ENCODE measurements at places on chromosomes 13 and 19.

DNA sequence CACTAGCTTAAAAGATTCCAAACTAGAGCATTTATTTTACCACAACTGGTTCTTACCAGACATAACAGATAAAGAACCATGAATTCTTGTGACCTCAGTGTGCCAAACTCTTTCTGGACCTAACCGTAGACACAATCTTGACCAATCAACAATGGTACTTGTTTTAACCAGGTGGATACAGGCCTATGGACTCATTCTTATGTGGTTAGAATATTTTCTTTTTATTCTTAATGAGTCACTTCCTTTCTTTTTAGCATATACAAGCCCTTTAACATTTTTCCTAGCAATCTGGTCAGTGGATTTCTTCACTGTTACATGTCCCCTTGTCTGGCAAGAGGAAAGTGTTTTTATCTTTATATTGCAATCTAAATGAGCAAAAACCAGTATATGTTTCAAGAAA is 792.1 kb upstream of the SPRY2 start:
- no peak for DNase-seq

- no peak for DNase-seq
Observed at GRCh38 chr13:45519493-45519892, 54.8 kb downstream of the COG3 start.

- no peak for DNase-seq
Observed at GRCh38 chr13:108632649-108633167, 3.3 kb downstream of the MYO16 start.

- no peak for DNase-seq
Observed at GRCh38 chr19:44723299-44723951, 24.5 kb downstream of the CEACAM16 start.

DNA sequence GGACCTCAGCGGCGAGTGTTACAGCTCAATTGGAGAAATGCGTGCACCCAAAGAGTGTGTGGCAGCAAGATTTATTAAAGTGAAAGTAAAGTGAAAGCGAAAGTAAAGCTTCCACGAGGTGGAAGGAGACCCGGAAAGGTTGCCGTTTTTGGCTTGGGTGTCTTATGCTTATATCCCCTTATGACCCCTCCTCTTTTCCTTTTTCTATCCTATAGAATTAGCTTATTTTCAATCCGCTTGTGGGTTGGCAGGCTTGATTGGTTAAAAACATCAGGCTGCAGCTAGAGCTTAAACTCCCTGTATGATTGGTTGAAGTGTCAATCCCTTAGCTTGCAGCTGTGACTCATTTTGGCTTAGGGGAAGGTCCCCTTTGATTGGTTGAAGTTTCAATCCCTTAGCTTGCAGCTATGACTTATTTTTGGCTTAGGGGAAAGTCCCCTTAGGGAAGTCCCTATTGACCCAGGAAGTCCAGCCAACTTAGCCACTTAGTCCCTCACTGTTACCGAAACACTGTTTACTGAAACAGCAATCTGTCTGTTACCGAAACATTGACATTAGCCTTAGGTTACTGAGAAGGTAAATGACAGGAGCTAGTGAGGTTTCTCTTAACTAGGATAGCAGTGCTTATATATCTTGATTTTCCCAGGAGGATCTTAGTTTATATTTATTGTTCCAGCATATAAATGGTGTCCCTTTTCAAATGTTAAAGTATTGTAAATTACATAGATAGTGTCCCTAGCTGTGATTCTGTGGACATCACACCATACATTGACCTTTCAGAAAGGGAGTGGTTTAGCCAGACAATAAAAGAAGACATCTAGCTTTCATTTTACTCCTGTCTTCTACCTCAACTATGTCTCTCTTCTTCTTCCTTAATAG is 575.8 kb downstream of the DACH1 start:
- peak; percentile 2 for DNase-seq

DNA sequence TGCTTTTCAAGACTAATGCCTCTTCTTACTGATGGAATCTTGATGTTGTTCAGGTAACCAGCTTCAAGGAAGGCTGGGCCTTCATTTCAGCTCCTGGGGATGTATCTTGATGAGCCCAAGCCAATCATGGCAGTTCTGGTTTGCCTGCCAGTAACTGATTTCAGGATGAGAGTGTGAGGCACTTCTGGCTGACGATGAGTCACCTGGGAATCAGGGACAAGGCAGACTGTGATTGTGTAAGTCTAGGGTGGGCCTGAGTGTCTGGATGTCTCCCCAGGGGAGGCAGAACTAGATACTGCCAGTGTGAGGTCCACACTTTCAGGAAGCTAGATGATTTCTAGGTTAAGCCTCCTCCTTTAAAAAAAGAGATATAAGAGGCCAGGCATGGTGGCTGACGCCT is 77.3 kb upstream of the KL start:
- DNase-seq = peak; percentile 18

- no peak for DNase-seq
Observed at GRCh38 chr19:4257025-4257424, 10.1 kb downstream of the YJU2 start.

GRCh38 chr19:14732510-14732909 is 42.7 kb downstream of the ZNF333 start:
- DNase-seq = no peak

DNA sequence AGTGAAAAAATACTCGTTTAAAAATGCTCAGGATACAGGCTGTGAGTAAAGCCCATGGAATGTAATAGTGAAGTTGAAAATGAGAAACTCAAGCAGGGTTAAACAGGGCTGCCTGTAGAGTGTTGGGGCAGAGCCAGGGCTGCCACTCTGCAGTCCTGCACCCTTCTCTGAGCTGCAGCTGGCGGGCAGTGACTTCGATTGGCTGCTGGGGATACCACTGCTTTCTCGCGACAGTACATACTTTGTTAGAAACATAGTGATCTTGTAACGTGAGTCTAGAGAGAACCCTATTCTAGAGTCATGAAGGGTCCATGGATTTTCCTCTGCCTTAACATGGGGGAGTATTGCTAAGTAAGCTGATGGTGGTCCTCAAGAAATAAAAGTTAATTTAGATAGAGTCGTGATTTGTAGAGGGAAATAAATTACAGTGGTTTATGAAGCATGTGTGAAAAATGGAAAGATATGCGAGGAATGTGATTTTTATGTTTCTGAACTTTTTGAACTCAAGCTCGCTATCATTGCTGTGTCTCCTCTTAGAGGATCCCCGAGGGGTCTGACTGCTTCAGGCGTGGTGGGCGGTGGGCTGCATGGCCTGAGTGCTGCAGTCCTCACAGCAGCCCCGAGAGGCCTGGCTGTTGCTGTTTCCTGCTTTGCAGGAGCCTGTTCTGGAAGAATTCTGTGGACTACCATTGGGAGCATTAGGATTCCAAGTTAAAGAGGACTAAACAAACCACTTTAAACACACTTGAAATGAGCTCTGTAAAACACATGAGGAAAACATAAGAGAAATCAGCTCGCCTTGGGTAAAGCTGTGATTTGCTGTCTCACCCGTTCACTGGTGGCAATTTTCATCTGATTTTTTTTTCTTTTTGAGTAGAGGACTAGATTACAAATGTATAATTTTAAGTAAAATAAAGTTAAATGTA is 95.7 kb downstream of the ARHGEF7 start:
- DNase-seq = peak; percentile 91

GRCh38 chr13:45752510-45752909 is 50.4 kb downstream of the CBY2 start:
- no peak for DNase-seq

DNA sequence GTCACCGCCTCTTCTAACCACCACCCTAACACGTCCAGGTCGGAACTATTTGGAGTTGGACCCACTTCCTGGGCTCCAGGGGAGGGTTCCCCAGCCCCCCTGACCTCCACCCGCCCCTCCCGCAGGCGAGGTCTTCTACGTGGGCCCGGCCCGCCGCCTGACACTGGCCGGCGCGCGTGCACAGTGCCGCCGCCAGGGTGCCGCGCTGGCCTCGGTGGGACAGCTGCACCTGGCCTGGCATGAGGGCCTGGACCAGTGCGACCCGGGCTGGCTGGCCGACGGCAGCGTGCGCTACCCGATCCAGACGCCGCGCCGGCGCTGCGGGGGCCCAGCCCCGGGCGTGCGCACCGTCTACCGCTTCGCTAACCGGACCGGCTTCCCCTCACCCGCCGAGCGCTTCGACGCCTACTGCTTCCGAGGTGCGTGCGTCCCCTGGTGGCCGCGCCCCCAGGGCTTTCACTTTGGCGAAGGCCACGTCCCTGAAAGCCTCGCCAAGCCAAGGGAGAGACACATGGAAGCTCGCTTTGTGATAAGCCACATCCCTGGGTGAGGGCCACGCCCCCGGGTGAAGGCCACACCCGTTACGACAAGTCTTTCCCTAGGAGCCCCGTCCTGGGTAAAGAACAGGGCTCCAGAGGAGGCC is 13.2 kb downstream of the NCAN start:
- DNase-seq = peak; percentile 80

DNA sequence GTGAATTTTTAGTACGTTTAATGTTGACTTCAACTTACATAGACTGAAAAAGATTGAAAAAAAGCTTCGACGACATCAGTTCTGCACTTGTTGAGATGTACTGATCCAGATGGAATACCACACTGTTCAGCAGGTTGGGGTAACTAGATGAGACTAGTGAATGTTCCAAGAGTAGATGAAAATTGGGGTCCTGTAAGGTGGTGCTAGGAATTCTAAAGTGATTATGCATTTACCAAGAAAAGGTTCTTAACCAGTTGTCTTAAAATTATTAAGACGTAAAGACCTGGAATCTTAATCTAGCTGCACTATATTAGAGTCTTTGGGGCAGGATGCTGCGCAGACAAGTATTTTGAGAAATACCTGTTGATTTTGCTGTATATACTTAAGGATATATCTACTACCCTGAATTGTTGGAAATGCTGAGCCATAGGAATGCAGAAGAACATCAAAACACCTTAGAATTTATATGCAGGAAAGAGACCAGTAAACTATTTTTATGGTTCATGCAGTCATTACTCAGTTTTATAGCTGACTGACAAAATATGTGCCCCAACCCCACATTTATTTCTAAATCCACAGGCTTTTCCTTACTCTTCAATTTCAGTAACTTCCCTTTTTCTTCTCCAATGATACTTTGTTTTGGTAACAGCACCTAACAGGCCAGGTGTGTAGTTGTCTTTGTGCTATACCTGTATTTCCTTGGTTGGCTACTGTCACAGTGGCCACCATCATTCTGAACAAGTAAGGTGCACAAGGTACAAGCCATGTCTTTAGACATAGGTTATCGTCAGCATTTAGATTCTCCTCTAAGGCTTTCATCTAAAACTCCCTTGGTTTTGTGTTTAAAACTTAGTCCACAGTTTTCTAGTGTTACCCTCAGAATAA is 8.6 kb downstream of the MIR17HG start:
- DNase-seq = no peak

DNA sequence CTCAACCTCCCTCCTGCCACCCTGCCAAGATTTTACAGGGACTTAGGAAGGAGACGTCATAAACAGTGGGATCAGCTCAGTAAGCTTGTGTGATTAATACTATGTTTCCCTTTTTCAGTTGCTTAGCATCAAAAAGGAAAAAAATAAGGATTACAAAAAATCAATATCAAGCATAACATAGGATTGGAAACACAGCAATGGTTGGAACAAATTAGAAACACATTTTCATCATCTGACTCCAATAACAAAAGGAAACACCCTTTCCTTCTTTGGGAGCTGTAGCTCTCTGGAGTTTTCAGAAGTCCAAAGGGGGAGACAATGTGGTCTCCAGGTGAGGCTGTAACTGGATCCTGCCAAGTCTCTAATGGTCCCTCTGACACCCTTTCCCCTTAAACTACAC is 233.4 kb downstream of the B3GLCT start:
- peak; percentile 7 for DNase-seq

GRCh38 chr13:23852351-23852750 is 36.8 kb downstream of the MIPEP start:
- no peak for DNase-seq

GRCh38 chr19:48495396-48495795 is 16.2 kb downstream of the LMTK3 start:
- no peak for DNase-seq

DNA sequence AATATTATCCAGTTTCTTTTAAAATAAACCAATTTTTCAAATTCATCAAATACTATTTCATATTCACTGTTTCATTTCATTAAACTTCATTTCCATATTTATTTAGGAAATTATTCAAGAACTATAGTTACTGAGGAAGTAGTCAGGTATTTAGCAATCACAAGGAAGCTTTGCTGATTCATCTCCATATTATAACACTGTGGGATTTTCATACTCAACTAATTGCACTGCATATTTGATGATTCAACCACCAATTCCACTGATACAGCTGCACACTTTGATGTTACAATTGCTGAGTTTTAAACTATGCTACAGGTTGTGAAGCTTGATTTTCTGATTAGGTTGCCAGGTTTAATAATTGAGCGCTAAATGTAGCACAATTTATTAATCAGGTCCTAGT is 556.8 kb upstream of the SLITRK1 start:
- no peak for DNase-seq

- DNase-seq = no peak
Observed at GRCh38 chr13:41122838-41123237, 9.8 kb downstream of the KBTBD6 start.

DNA sequence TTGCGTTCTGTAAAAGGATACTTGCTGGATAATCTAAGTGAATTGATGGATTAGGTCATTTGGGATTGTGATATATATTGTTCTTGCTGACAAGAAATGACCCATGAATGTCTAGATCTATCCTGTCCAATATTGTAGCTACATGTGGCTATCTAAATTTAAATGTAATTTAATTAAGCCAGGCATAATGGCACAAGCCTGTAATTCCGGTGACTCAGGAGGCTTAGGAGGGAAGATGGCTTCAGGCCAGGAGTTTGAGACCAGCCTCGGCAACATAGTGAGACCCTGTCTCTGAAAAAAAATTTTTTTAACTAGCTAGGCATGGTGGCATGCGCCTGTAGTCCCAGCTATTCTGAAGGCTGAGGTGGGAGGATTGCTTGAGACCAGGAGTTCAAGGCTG is 39.3 kb upstream of the AKAP11 start:
- DNase-seq = no peak

DNA sequence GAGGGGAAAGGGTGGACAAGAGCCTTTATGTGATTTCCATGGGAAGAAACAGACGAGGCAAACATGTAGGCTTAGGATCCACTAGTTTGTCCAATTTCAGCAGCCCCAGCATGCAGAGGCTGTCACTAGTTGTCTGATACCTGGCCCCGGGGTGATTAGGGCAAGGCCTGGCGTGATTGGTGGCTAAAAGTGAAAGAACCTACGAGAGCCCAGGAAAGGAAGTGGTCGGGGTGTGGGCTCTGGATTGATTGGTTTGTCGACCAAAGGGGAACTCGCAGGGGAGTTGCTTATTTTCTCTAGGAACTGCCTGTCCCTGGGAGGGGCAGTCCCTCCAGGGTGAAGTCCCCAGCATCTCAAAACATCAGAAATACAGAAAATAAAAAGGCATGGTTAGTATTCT is 64.2 kb upstream of the UQCRFS1 start:
- peak; percentile 14 for DNase-seq

- no peak for DNase-seq
Observed at GRCh38 chr19:45311621-45312020, 11.1 kb downstream of the CKM start.

DNA sequence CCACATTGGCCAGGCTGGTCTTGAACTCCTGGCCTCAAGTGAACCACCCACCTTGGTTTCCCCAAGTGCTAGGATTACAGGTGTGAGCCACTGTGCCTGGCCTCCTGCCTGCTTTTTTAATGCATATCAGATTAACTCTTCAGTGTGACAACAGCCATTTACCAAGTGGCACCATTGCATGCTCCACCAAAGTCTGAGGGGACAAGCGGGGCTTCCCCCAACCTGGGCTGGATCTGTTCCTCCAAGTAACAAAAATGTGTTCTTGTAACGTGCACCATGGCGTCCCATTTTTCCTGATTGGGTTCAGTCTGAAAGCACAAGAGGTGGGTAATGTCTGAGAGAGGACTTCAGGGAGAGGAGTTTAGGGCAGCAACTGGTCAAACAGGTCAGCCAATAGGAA is 77.8 kb downstream of the TEX29 start:
- no peak for DNase-seq

All from AG08395 (cell line).